ENCODE measurements at places on chromosomes 1 and 21.

DNA sequence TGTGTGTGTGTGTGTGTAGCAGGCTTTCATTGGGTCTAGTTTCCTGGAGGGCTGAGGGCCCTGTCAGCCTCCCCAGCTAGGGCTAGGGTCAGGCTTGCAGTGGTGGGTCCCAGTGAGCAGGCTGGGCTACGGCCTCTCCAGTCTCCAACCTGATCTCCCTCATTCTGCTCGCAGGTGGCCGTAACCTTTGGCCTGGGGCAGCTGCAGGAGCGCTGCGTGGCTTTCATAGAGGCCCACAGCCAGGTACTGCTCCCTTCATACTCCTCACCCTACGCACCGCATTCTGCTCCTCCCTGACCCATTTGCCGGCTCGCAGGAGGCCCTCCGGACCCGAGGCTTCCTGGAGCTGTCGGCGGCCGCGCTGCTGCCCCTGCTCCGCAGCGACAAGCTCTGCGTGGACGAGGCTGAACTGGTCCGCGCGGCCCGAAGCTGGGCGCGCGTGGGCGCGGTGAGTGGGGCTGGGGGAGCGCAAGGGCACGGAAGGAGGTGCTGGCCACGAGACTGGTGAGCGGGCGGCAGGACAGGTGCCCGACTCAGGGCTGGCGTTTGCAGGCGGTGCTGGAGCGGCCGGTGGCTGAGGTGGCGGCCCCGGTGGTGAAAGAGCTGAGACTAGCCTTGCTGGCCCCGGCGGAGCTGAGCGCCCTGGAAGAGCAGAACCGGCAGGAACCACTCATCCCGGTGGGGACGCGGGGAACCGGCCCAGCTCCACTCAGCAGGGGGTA, 4.7 kb downstream of the BTBD19 start:
- DNase-seq, result no peak

DNA sequence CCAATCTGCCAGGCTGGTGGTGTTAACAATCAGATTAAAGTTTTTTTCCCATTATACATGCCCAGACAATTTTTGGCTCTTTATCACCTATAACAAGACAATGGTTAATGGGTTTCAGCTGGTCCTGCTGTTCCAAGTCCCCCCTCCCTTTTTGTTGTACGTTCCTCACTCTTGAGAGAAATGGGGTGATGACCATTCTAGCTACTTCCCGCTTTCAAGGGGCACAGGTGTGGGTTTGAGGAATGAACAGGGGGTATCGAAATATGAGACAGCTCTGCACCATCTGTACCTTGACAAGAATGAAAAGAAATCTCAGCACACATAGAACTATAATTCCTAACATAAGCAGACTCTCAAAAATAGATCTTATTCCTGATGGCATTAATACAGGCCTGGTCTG, 326.8 kb downstream of the PTPRU start:
- DNase-seq, result no peak

GRCh38 chr1:21865943-21866706, 54.1 kb downstream of the LDLRAD2 start:
- no peak for DNase-seq

DNA sequence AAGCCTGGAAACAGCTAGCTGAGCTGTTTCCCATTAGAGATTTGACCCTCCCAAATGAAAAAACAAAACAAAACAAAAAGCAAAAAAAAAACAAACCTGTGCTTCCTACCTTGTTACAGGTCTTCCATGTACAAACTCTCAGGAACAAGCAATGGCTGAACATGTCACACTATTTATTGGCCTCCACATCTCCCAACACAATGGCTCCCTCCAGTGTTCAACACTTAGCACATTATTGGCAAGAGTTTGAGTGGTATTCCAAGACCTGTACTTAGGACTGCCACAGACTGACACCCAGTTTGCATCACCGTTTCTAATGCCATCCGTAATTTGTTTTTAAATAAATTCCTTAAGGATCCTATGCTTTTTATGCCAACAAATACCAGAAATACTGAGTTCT, 195.0 kb upstream of the OLFM3 start:
- DNase-seq, result no peak

DNA sequence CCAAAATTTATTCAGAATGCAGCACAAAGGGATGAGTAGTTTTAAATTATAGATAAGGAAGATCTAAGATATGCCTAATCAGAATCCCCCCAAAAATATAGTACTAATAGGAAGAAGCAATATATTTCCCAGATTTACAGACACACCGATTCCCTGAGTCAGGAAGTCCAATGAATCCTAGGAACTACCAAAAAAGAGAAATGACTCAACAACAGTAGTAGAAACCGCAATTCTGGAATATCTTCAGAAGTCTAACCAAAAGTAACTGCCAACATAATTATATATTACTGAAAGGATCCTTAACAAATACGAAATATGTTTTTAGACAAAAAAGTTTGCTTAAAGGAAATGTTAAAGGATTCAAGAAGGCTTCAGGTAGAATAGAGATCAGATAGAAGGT, 10.3 kb downstream of the AHCTF1 start:
- no peak for DNase-seq

DNA sequence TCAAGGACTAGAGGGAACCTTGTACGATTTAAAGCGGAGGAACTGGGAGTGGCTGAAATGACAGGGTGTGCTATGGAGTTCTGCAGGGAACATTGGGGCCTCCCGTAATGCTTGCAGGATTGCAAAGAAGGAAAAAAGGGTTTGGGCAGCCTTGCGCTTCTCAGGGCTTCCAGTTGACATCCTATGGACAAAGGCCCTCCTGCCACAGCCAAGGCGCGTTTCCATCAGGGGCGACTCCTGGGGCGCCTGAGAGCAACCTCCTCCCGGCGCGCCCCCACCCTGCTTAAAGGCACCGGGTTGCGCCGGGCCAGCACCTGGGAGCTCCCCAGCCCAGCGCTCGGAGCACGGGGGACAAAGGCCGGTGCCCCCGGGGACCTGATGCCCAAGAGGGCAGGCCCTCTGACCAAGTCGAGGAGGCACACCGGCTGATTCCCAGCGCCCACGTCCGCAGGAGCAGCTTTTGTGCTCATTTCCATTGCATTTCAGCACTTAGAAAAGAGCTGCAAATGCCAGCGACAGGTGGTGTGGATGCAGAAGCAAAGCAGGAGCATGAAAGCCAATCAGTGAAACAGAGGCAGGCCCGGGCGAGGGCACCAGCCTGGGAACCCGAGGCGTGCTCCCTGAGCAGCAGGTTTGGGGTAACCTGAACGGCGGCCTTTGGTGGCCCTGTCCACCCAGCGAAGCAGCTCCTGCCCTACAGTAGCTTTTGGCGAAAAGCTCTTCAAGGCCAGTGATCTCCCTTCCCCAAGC, 17.6 kb upstream of the RNF187 start:
- no peak for DNase-seq

DNA sequence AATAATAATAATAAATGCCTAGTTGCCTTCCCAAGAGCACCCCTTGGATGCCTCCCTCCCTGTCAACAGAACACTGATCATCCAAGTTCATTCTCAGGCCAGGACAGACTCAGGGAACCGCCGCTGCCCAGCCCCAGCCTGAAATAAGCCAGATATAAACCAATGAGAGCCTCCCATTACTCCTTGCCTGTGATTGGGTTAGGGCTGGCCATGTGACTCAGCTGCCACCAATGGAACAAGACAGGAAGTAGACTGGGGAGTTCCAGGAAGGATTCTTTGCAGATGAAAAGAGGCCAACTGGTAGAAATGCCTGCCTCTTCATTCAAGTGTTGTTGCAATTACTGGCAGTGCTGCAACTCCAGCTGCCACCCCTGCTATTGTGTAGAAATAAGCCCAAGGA, 146.4 kb upstream of the TIAM1 start:
- no peak for DNase-seq

DNA sequence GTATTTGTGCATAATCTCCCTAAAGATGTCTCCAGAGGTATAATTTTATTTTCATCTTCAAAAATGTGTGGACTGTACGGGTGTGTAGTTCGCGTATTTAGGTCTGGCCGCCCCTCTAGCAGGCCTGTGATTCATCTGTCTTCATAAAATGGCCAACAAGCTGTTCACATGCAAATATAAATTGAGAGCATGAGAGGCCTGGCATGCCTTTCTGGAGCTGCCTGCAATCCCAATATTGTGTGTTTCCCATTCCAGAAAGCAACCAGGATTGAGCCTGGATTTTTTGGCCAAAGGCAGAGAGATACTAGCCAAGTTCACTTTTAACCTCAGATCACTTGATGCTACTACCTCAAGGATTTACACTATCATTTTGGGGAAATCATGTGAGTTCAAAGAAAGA, 197.2 kb downstream of the NFIA start:
- no peak for DNase-seq

DNA sequence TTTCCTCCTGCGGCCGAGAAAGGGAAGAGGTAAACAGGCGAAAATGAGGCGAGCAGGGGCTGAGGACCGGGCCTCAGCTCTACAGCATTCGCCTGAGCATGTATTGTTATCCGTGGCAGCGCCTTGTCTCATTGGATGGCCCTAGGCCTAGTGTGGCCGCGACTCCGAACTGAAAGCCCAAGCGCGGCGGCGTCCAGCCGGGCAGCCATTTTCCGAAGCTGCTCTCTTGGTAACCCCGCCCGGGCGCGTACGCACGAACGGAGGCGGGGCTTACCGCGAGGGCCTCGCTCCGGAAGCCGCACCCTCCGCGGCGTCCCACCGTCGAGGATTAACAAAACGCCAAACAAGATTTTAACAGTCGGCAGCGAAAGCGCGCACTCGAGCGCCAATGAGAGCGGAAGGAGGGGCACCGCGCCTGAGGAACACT, 797 bp upstream of the USP1 start:
- DNase-seq, result peak; percentile 91

DNA sequence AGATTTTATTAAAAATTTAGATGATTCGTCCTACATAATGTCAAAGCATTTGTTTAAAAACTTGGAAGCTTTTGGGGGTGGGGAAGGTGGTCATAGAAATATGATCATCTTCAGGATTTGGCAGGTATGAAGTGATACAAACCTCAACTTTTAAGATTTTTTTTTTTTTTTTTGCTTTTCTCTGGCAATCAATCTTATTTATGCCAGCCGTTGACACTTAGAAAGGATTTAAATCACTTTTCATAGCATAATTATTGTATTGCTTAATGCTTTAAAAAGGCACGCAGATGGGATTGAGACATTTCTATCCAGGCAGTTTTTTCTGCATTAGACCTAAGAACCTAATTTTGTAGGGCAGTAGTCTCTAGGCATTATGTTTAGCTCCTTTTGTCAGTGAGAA, 19.7 kb downstream of the MRPS6 start:
- no peak for DNase-seq

GRCh38 chr1:81800695-81801650, at the start of gene ADGRL2:
Gene ADGRL2 (plus strand): TSS chr1:81800934. CDS start chr1:81836985, 36,051 bp downstream.
- no peak for DNase-seq

- DNase-seq, result no peak
These were observed 36.6 kb upstream of the HMGN1 start for GRCh38 chr21:39385299-39386145.

- DNase-seq, result no peak
These were observed 761 bp downstream of the TNNT2 start for GRCh38 chr1:201376464-201377374.

DNA sequence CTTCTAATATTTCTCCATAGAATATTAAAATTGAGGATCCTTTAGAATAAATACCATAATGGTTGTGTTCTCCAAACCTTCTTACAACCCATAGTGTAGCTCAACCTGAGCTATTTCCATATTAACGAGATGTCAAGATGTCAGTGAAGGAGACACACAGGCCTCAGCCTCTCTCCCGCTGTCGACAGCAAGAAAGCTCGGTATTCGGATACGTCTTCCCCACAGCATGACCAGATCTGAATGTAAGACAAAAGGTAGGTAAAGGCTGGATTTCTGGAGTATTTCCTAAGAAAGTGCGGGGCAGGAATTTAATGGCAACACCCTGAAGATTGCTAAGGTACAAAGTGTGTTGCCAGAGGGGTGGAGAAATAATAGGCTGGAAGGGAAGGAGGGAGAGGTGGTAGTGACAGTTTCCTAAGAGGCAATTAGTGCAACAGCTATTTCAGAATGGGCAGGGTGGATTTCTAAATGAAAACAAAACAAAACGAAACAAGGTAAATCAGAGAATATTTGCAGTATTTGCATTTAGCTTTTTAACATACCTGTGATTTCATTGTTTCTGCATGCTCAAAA, 1.7 kb downstream of the ADSS2 start:
- DNase-seq, result no peak

DNA sequence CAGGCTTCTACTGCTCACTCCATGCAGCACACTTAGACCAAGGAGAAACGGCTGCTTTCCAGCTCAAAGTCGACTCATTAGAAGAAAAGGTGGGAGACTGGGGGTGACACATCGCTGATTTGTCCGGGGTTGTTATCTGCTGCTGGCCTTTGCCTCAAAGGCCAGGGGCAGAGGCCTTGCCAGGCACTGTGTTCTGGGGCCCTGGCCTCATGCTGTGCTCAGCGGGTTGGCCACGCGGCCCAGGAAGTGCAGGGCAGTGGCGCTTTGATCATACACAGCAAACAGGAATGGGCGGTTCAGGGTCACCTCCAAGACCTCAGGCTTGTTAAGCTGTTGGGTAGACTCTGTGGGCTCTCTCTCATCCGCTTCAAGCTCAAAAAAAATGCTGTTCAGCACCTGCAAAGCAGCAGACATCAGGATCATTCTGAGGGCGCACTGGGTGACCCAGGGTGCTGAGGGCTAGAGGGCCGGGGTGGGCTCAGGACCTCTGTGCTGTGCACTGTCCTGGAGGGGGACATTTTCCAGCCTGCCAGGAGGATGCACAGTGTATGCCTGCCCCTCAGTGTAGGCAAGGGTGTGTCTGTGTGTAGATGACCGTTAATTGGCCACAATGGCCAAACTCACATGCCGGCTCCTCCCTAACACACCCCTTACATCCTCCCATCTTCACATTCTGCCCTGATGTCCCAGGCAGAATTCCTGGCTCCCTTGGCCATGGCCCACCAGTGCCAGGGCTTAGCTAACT, 10.8 kb downstream of the AGT start:
- no peak for DNase-seq

- no peak for DNase-seq
These were observed 11.8 kb upstream of the RASSF5 start for GRCh38 chr1:206495493-206496046.

DNA sequence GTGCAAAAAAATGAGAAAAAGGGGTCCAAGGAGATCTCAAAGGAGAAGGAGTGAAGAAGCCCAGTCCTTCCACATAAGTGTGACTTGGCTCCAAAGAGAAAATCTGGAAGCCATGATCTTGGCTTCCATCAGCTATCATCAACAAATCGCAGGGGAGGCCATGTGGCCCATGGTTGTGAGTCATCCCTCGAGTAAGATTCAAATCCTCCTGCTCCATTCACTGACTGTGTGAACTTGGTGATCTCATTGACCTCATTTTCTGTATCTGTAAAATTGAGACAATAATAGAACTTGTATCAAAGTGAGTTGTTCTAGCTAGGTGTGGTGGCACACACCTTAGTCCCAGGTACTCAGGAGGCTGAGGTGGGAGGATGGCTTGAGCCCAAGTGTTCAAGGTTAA, 79.1 kb upstream of the OLIG2 start:
- no peak for DNase-seq

DNA sequence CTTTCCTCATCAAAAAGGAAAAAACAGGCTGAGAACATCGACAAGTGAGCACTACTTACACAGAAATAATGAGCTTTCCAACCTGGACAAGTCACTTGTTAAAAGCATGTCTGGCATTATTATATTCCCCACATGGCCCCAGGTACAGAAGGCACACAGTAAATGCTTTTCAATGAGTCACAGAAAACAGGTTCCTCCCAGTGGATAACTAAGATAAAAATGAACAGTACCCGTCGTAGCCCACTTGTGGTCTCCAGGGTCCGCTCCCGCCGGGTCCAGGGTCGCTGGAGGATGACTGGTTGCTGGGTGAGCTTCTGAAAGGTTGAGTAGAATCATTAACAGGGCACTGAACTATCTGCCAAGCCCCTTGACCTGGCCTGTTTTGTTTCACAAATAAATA, 186.6 kb downstream of the SIPA1L2 start:
- DNase-seq, result no peak

All from T-helper 9 cell (primary cell).